HAP-1 (cell line): ENCODE measurements at places on chromosomes 6 and 20.

DNA sequence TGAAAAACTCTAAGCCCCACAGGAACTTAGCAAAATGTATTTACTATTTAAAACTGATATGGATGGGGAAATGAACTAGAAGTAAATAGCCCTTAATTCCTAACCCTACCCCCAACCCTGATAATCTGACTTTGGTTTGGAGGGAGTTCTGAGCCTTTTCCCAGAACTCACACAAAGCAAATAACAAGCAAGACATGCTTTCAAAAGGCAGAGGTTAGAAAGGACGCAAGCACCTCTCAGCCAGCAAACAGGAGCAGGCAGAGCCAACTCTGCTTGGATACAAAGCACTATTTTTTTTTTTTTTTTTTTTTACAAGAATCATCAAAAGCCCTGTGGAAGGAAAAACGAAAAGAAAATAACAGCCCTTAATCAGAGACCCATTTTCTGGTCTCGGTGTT is 58.7 kb downstream of the SLC22A23 start:
- DNase-seq: no peak

DNA sequence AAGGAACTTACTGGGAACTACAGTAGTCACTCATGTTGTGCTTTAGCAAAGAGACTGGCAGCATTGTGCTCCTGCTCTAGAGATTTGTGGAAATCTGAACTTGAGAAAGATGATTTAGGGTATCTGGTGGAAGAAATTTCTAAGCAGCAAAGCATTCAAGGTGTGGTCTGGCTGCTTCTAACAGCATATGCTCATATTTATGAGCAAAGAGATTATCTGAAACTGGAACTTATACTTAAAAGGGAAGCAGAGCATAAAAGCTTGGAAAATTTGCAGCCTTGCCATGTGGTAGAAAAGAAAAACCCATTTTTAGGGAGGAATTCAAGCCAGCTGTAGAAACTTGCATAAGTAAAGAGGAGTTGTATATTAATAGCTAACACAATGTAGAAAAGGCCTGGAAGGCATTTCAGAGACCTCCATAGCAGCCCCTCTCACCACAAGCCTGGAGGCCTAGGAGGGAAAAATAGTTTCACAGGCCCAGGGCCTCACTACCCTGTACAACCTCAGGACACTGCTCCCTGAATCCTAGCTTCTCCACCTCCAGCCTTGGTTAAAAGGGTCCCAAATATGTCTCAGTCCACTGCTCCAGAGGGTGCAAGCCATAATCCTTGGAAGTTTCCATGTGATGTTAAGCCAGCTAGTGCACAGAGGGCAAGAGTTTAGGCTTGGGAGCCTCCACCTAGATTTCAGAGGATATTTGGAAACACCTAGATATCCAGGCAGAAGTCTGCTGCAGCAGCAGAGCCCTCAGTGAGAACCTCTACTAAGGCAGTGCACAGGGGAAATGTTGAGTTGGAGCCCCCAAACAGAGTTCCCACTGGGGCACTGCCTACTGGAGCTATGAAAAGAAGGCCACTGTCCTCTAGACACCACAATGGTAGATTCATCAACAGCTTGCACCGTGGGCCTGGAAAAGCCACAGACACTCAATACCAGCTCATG is 6.6 kb downstream of the EPM2A start:
- no peak for DNase-seq

DNA sequence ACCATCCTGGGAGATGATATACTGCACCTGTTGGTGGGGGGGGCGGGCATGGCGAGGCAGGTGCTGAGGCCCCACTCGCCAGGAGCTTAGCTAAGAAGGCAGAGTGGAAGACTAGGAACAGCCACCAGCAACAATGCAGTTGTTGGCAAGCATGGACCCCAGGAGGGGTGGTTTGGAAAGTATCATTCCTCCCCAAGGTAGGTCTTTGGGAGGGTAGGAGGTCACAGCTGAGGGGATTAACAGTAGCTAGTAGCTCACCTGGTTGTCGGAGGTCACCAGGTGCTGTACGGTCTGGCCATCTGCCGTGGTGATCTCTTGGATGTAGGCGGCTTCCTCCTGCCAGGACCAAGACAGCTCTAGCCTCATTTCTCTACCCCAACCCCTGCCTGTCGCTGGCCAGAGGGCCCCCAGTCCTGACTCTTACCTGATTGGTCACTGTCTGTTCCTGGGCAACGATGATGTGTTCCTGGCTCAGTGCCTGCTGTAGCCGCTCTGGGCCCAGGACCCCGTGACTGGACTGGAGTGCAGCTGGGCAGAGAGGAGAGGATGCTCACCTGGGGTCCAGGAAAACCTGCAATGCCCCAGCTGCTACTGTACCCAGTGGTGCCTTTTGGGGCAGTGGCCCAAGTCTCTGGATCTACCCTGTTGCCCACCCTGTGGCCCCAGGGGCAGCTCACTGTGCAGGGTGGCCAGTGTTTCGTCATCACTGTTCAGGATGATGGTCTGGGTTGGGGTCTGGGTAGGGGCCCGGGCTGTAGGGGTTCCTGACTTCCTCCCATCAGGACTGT is 15.3 kb downstream of the PCIF1 start:
- no peak for DNase-seq

GRCh38 chr20:54648421-54649142 is 173.2 kb downstream of the DOK5 start:
- no peak for DNase-seq

- no peak for DNase-seq
Observed at GRCh38 chr6:319177-320131, 27.2 kb downstream of the DUSP22 start.

DNA sequence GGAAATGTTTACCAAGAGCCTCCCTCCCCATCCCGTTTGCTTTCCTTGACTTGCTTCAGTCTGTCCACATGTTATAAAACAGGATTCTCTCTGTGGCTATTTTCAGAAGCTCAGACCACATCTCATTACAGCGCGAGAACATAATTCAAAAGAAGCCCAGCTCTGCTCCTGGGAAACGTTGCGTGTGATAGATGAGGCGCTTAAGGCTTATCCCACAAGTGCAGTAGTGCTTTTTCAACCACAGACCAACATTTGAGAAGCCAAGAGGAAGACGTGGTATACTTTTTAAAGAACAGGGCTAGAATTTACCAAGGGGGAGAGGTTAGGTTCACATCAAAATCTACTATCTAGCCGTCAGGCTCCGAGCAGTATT is 239.5 kb downstream of the SLC24A3 start:
- DNase-seq: no peak

GRCh38 chr20:57278457-57278856 is 12.0 kb upstream of the BMP7 start:
- DNase-seq: no peak

- no peak for DNase-seq
Observed at GRCh38 chr6:166467436-166468000, 84.8 kb upstream of the MPC1 start.

- DNase-seq: no peak
Observed at GRCh38 chr6:63571361-63572043, 778 bp upstream of the LOC128125822 start.

DNA sequence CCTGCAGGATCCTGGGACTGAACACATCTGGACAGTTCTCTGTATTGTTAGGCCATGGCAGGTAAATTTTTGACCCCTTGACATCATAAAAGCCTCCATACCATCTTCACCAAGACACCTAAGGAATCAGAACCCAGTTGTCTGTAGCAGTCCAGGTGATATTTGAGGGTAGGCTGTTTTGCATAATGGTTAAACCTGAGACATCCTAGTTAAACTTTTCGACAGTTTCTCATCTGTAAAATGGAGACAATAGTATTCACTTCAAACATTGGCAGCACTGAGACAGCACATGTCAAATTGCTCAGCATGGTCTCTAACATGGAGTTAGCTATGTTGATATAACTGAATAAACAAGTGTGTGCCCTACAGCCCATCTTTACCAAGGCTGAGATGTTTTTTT is 24.8 kb downstream of the C6orf62 start:
- DNase-seq: no peak

DNA sequence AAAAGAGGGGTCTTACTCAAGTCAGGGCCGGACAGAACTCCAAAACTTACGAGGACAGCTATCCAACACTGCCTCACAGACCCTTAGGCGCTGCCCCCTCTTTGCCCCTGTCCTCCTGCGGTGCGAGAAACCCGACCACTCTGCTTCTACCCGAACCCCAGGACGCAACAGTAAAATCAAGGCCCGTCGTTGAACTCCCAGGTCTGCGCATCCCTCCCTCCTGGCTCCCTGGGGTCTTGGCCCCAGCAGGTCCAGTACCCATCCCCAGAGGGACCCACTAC is 6.4 kb downstream of the OLIG3 start:
- no peak for DNase-seq

GRCh38 chr20:62305149-62305764 is 2.5 kb downstream of the ADRM1 start:
- no peak for DNase-seq

DNA sequence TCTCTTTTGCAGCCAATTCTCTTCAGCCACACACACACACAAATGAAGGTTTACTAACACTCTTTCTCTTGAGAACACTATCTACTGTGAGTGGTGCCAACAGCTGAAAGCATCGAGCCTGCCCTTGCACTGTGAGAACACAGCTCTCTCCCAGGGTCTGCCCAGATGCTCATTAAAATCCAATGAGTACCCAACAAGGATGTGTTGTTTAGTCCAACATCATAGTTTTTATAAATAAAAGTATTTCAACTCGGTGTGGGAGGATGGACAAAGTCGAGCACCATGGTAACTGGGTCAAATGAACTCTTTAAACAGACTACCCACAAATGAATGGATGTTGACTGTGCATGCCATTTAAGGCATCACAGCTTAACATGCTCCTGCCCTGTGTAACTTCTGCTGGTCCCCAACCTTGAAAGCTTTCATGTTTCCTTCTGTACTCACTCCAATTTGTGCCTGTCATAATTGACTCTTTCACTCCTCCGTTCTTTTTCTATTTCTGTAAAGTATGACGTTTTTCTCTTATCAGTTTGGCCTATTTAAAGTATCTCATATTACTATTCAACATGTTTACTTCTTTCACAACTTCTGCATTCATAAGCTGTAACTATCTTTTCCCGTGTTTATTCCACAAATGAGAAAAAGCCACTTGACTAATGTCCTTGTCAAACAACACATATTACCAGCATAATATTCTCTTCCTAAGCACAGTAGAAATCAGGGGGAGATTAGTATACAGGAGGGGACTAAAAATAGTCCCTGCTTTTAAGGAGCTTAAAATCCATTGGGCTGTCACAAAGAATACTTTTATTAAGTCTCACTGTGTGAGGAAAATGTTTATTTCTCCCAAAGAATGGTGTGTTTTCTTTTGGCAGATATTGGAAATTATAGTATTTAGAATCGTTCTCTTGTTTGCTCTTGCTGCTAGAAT is 215.4 kb downstream of the RFPL4B start:
- DNase-seq: no peak
